ENCODE measurements at places on chromosomes 6 and 20.

- DNase-seq: no peak
These were observed 21.6 kb upstream of the MTRF1L start for GRCh38 chr6:153023977-153024708.

DNA sequence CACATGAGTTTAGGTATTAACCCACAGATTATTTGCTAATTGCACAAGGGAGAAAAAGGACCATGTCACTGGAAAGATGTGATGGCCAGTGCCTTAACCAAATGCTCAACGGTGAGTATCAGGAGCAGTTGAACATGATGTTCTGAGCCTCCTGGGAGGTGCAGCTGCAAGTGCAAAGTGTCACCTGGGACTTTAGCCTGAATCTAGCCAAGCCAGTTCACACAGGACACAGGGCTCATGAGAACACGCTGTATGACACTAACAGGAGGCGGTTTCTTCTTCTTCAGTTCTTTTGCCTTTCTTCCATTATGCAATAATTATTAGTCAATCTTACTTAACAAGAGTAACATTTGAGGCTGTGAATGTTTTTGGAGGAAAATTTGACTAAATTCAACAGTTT lies 225.3 kb downstream of the THBS2 start:
- DNase-seq: no peak

- DNase-seq: no peak
These were observed 81.7 kb downstream of the ANKRD60 start for GRCh38 chr20:58146746-58147140.

DNA sequence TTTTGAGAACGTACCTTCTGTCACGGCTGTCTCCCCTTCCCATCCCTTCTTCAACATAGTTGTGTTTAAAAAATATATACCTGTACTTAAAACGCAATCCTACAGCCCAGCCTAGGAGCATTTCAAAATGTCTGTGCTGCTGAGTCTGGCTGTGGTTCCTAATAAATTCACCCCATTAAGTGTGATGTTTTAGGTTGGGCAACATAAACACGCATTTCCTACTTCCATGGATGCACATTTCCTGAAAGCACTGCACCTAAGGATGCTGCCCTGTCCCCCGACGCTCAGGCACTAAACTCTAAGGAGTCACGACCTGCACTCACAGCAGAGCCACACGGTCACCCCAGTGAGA lies 1.2 kb downstream of the REV3L start:
- DNase-seq: no peak

- no peak for DNase-seq
These were observed 5.4 kb upstream of the VSX1 start for GRCh38 chr20:25087186-25087929.

- DNase-seq: no peak
These were observed 168.0 kb downstream of the CDK19 start for GRCh38 chr6:110646951-110647910.

GRCh38 chr6:89068695-89069094 lies 11.9 kb upstream of the PNRC1 start:
- no peak for DNase-seq

- DNase-seq: no peak
These were observed 94.5 kb upstream of the STXBP5 start for GRCh38 chr6:147109707-147110106.

- no peak for DNase-seq
These were observed 37.8 kb downstream of the DUSP22 start for GRCh38 chr6:329888-330691.

- no peak for DNase-seq
These were observed 45.7 kb downstream of the PPARD start for GRCh38 chr6:35388030-35388429.

DNA sequence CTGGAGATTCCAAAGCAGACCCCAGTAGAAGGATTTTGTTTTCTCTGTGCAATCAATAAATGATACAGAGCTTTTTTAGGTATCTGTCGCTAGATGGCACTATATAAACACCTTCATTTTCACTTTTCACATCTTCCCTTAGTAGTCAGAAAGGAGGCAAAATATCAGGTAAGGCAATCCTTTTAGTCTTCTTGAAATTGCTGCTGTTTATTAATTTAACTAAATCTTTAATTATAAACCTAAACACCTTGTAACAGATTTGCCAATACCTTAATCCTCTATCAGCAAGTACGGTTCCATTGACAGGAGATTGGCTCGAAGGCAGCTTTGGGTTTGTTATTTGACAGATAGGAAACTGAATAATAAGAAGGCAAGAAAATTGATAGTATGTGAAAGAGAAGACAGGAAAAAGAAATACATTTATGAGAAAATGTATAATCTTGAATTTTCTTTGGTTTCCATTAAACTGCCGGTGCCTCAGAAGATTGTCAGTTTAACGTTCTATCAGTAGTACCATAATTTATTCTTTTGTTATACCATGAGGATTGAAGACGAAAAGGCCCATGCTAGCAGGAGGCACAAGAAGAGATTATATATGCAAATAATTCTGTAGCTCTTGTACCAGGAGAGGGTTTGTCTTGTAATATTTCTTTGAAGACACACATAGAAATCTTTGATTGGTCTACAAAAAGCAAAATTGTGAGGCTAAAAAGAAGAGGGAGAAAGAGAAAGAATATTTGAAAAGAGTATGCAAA lies 23.5 kb upstream of the IBTK start:
- no peak for DNase-seq

DNA sequence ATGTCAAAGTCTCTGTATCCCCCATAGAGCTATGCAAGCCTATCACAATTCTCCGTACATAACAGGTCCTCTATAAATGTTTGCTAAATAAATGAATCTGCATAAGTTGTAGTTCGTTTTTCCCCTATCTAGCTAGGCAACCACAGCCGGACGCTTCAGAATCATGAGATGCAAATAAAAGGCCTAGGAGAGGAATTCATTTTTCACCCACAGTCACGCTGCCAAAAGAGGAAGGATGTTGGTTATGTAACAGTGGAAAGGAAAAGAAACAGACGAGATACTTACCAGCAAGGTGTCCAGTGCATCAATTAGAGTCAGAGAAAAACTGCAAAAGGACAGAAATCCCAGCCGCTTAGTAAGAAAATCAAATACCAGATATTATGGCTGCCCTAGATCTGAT lies 2.4 kb downstream of the EDEM2 start:
- no peak for DNase-seq

- DNase-seq: no peak
These were observed 41.9 kb upstream of the NR2E1 start for GRCh38 chr6:108123946-108124345.

- DNase-seq: no peak
These were observed 1.1 kb downstream of the OPRL1 start for GRCh38 chr20:64080813-64081623.

DNA sequence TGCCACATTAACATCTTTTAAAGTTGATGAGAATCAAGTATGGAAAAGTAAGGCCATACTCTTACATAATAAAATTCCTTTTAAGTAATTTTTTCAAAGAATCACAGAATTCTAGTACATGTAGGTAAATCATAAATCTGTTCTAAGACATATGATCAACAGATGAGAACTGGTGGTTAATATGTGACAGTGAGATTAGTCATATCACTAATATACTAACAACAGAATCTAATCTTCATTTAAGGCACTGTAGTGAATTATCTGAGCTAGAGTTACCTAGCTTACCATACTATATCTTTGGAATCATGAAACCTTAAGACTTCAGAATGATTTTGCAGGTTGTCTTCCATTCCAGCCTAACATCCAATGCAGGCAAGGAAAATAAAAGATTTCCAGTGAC lies 11.6 kb downstream of the PLN start:
- DNase-seq: no peak

DNA sequence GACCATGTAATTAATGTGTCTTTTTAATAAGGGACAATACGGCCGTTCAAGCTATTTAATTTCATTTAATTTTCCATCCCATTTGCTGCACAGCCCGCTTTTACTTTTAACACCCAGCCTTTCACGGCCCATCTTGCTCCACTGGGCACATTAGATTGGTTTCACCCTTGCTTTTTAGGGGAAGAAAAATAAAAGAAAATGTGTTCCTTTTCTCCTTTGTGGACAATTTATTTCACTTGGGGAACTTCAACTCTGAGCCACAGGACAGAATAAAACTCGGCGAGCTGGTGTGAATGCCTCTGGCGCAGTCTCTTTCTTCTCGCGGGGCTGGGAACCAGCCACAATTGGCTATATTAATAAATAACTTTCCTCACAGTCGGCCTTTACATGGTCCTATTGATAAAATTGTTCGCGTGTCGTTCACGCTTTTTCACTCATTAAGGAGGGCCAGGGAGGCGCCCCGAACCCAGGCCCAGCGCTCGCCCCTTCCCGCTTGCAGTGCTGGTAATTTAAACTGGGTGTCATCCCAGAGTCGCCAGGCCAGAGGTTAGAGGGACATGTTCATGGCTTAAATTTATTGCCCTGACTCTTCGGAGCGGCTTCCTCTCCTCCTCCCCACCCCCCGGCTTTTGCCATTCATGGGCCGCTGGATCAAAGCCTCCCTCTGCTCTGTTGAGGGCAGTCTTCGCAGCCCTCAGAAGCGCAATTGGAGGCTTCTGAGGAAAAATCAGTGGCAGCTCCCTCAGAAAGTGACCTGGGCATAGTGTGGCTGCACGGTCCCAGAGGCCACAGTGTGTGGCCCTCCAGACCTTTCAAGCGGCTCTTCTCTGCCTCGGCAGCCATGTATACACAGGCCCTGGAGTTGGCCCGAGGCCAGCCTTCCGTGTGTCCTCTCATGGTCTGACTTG lies 2.2 kb upstream of the PRDM13 start:
- no peak for DNase-seq

- DNase-seq: no peak
These were observed 149.7 kb upstream of the ENPP5 start for GRCh38 chr6:46320505-46320904.

- no peak for DNase-seq
These were observed 21.6 kb upstream of the TBC1D7 start for GRCh38 chr6:13349811-13350506.

DNA sequence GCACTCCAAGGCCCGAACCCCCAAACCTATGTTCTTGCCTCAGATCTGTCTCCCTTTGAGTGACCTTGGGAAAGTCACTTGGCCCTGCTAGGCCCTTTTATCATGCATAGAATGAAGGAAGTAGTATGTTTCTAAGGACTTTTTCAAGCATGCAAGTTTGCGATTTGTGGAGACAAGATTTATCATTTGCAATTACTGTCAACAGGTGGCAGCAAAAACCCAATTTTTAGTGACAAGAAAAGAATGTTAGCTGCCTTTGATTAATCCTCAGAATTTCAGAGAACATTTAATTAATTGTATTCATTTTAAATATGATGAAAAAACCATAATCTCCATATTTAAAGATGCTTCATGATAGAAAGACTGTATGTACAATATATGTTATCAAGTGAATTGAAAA lies 28.3 kb upstream of the PREP start:
- no peak for DNase-seq

DNA sequence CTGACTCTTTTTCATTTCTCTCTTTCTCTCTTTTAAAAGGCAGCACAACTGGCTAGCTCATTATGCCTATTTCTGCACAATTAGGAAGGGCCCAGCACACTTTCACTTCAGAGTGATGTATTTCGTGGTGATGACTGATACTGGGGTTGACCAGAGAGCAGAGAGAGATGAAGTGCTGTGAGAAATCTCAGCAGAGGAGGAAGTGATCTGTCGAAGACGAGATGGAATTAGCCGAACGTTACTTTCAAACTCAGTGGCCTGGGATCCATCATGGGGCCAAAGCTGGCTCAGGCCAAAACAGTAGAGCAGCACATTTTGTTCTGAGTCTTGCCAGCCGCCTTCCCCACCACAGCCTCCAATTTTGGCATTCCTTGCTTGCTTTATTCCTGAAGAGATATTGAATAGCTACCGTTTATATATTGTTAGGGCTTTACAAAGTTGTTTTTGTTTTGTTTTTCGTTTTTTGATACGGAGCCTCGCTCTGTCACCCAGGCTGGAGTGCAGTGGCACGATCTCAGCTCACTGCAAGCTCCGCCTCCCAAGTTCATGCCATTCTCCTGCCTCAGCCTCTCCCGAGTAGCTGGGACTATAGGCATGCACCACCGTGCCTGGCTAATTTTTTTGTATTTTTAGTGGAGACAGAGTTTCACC lies 213.2 kb upstream of the ECI2 start:
- no peak for DNase-seq

DNA sequence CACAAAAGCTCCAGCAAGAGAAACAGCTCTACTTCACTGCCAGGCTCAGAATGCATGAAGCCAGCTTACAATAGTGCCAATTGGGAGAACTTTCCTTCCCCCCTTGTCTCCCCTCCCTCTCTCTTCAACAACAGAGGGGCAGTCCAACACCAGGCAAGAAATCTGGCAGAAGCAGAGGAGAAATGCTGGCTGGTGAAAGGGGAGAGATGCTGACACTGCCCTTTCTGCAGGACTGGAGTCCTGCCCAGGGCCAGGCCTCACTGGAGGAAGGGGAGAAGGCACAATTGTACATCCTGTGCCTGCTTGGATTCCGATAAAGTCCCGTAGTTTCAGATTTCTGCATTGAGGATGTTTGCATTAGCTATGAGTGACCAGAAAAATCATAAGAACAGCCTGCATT lies 148.6 kb downstream of the LRRC1 start:
- no peak for DNase-seq

DNA sequence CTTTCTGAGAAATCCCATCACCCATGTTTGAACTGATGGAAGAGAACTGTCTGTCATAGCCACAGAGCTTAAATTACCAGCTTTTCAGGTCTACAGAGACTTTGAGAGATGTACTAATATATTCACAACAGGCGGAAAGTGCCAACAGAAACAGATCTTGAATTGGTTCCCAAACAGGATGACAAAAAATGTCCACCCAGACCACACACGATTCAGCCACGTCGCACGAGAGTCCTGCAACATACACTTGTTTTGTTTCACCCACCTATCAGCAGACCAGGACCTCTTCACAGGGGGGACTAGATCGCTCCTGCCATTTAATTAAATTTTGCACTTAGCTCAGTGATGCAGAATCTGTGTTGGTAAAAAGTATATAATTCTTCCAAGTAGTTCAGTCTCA lies 187.1 kb upstream of the CEP162 start:
- no peak for DNase-seq

DNA sequence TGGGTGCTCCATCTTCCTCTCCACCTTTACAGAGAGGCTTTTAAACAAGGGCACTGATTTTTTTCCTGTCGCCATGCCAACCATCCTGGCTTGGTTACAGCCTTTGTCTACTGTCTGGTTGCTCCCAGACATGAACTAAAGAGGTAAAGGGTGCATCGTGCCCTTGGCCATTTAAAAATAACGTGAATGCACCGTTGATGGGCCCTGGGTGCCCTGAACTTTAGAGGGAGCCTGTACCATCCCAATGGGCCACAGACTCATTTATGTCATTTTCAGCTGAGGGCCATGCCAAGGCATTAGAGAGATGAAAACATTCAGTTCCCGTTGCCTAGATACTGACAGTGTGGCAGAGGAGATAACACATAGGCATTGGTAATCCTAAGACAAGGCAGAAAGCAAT lies 23.3 kb downstream of the TMC2 start:
- no peak for DNase-seq

GRCh38 chr6:111423960-111424846 lies 58.8 kb downstream of the REV3L start:
- no peak for DNase-seq
